ENCODE measurements at places on chromosomes 11 and 22.
A peak's percentile ranks its signal among the peaks of the same experiment; 100 is the strongest.

GRCh38 chr11:116257092-116257491 is 515.7 kb downstream of the BUD13 start:
- no peak overlapping the region for H3K4me3 ChIP-seq
- no peak overlapping the region for H3K27ac ChIP-seq
- H3K36me3 ChIP-seq = no peaks in the 10 kb centered on the region
- H3K27me3 ChIP-seq = no peaks in the 10 kb centered on the region
- no peaks in the 10 kb centered on the region for H3K4me1 ChIP-seq

DNA sequence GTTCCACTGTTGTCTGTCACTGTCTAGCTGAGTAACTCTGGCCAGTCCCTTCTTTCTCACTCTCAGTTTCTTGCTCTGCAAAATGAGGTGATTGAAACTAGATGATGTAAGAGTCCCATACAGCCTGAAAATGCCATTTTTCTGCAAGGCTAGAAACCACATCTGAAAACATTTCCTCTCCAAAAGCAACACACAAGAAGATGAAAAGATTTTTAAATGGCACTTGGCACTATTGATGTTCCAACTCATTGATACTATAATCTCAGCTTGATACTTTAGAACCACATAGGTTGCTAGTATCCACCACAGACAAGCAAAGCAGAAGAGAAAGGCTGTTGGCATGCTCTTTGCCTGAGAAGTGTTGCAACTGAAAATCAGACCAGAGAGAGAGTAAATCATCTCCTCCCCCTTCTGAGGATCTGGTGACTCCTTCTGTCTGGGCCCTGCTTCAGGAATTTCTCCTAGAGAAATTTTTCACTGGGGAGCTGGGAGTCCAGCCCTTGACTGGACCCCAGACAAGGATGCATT is 1217.9 kb downstream of the LRRC4C start:
- no peaks in the 10 kb centered on the region for H3K4me1 ChIP-seq
- H3K27ac ChIP-seq = no peak overlapping the region
- no peak overlapping the region for H3K4me3 ChIP-seq
- DNase-seq = no peak
- no peaks in the 10 kb centered on the region for H3K36me3 ChIP-seq

- peak overlapping the region; percentile 83 for H3K27ac ChIP-seq
- DNase-seq = peak; percentile 75
- peaks cover 43% of the 10 kb centered on the region for H3K4me1 ChIP-seq
- H3K36me3 ChIP-seq = peaks cover 3% of the 10 kb centered on the region
- H3K27me3 ChIP-seq = no peaks in the 10 kb centered on the region
- peak overlapping the region; percentile 47 for H3K4me3 ChIP-seq
Observed at GRCh38 chr22:23763579-23763945, 772 bp downstream of the C22orf15 start.

DNA sequence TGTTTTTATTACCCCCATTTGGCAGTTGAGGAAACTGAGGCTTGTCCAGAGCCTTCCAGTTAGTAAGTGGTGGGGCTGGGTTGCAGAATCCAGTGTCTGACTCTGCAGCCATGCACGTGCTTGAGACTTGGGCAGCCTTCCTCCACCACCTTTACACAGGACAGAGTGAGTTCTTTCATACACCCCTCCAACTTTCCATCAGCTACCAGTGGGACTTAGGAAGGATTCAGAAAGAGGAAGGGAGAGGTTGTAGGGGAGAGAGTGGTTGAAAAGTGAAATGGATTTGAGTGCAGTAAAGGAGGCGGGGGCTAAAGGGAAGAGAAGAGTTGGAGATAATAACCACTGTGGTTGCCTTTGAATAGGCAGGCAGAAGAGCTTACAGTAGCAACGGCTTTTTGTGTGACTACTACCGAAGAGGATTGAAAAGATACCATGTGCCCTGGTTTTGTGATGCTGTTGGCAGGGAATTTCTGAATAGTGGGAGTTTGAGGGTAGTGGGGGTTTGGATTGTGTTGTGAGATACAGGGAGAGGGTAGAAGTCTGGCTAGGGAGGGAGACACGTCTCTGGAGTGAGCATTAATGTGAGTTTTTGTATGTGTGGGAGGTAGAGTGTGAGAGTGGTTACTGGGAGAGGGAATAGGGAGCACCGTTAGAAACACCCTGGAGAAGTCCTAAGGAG is 1.7 kb downstream of the UVRAG start:
- peaks cover 23% of the 10 kb centered on the region for H3K4me1 ChIP-seq
- H3K27ac ChIP-seq = no peak overlapping the region
- no peak for DNase-seq
- H3K4me3 ChIP-seq = no peak overlapping the region
- peaks cover 10% of the 10 kb centered on the region for H3K36me3 ChIP-seq

GRCh38 chr11:26992031-26992541 is 1.8 kb upstream of the FIBIN start:
- H3K27me3 ChIP-seq = no peaks in the 10 kb centered on the region
- H3K4me3 ChIP-seq = no peak overlapping the region
- H3K27ac ChIP-seq = no peak overlapping the region
- H3K4me1 ChIP-seq = no peaks in the 10 kb centered on the region
- no peaks in the 10 kb centered on the region for H3K36me3 ChIP-seq
- no peak for DNase-seq

- H3K36me3 ChIP-seq = no peaks in the 10 kb centered on the region
- peaks cover 8% of the 10 kb centered on the region for H3K27me3 ChIP-seq
- no peak for DNase-seq
- H3K4me1 ChIP-seq = no peaks in the 10 kb centered on the region
- no peak overlapping the region for H3K27ac ChIP-seq
Observed at GRCh38 chr11:26330262-26330661, 1.7 kb upstream of the ANO3 start.

GRCh38 chr22:19974268-19974861 is 32.7 kb upstream of the TXNRD2 start:
- no peaks in the 10 kb centered on the region for H3K27me3 ChIP-seq
- H3K36me3 ChIP-seq = no peaks in the 10 kb centered on the region
- H3K27ac ChIP-seq = no peak overlapping the region
- no peak overlapping the region for H3K4me3 ChIP-seq
- peak; percentile 50 for DNase-seq

GRCh38 chr22:46007003-46007847 is 30.3 kb upstream of the WNT7B start:
- peaks cover 17% of the 10 kb centered on the region for H3K4me1 ChIP-seq
- H3K36me3 ChIP-seq = no peaks in the 10 kb centered on the region
- no peak overlapping the region for H3K4me3 ChIP-seq
- no peaks in the 10 kb centered on the region for H3K27me3 ChIP-seq

- DNase-seq = peak; percentile 46
- H3K27ac ChIP-seq = no peak overlapping the region
- H3K4me3 ChIP-seq = no peak overlapping the region
Observed at GRCh38 chr11:69950120-69950519, 128.0 kb upstream of the ANO1 start.

GRCh38 chr11:12160231-12160630 is 49.8 kb downstream of the MICAL2 start:
- peaks cover 74% of the 10 kb centered on the region for H3K4me1 ChIP-seq
- H3K27ac ChIP-seq = peak overlapping the region; percentile 62
- DNase-seq = no peak
- H3K27me3 ChIP-seq = no peaks in the 10 kb centered on the region
- H3K4me3 ChIP-seq = no peak overlapping the region
- H3K36me3 ChIP-seq = peaks cover 16% of the 10 kb centered on the region

DNA sequence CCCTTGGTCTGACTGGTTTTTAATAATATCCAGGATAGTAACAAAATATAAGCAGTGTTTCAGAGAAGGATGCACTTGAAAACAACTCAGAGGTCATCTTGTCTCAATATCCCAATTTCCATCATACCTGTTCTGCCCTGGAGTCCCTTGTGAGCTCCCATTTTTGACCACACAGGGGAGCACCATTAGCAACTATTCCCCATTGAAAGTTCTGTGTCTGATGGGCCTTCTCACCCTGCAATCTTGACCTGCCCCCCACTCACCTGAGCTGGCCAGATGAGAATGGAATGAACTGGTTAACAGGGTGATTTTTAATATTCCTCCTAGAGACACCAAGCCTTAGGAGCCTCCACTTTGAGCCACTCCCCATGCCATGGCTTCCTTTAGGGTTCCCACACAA is 3.8 kb upstream of the CAPN5 start:
- no peak overlapping the region for H3K4me3 ChIP-seq
- peaks cover 2% of the 10 kb centered on the region for H3K4me1 ChIP-seq
- H3K27ac ChIP-seq = no peak overlapping the region
- peaks cover 26% of the 10 kb centered on the region for H3K27me3 ChIP-seq

GRCh38 chr22:44574057-44574639 is 76.1 kb upstream of the RTL6 start:
- H3K4me1 ChIP-seq = no peaks in the 10 kb centered on the region
- DNase-seq = peak; percentile 34
- no peak overlapping the region for H3K27ac ChIP-seq
- peaks cover 21% of the 10 kb centered on the region for H3K27me3 ChIP-seq
- no peak overlapping the region for H3K4me3 ChIP-seq
